SJCRH30 (cell line): ENCODE measurements at places on chromosomes 6 and 20. TPM values are rescaled to one million over a fixed set of nuclear protein-coding genes. Genes with fewer than 3 reads are reported as not detected.

The LIN28B gene
- 20.3 and 22.4 TPM in 2 replicates for total RNA-seq

The ATRN gene
- 27.0 and 27.9 TPM in 2 replicates for total RNA-seq

The SLC22A23 gene
- 0.43 and 0.81 TPM in 2 replicates for total RNA-seq

The LPIN3 gene
- total RNA-seq = 1.2 and 2.3 TPM in 2 replicates

The KHDRBS2 gene
- not detected in 2 replicates for total RNA-seq

The PBX2 gene
- 39.4 and 41.7 TPM in 2 replicates for total RNA-seq

The LHFPL5 gene
- 0.08 and 0.10 TPM in 2 replicates for total RNA-seq

The DLGAP4 gene
- total RNA-seq = 17.5 and 18.4 TPM in 2 replicates

DNA sequence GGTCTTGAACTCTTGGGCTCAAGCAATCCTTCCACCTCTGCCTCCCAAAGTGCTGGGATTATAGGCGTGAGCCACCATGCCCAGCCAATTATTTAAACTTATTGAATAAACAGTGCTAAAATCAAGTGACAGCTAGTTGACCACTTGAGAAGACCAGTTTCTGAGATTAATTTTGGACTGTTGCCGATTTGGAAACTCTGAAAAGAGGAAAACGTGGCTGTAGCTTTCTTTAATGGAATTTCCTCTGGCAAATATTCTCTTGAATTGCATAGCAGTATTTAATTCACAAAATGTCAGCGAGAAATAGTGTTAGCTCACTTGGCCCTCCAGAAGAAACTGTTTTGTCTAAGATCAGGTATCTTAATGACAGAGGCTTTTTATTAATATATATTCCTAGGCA is 754.5 kb downstream of the HDGFL1 start:
- no peaks in the 10 kb centered on the region for H3K4me1 ChIP-seq
- no peak overlapping the region for H3K4me3 ChIP-seq
- H3K27ac ChIP-seq = no peak overlapping the region
- DNase-seq = no peak
- no peaks in the 10 kb centered on the region for H3K27me3 ChIP-seq
- H3K36me3 ChIP-seq = no peaks in the 10 kb centered on the region

GRCh38 chr20:20562507-20562906 is 149.9 kb downstream of the RALGAPA2 start:
- no peak overlapping the region for H3K27ac ChIP-seq
- no peak overlapping the region for H3K4me3 ChIP-seq
- no peaks in the 10 kb centered on the region for H3K4me1 ChIP-seq
- DNase-seq = no peak
- H3K27me3 ChIP-seq = no peaks in the 10 kb centered on the region

- peaks cover 25% of the 10 kb centered on the region for H3K27me3 ChIP-seq
- DNase-seq = peak; percentile 63
- no peaks in the 10 kb centered on the region for H3K36me3 ChIP-seq
- H3K4me1 ChIP-seq = no peaks in the 10 kb centered on the region
Observed at GRCh38 chr20:19212821-19213502, 520 bp downstream of the SLC24A3 start.

DNA sequence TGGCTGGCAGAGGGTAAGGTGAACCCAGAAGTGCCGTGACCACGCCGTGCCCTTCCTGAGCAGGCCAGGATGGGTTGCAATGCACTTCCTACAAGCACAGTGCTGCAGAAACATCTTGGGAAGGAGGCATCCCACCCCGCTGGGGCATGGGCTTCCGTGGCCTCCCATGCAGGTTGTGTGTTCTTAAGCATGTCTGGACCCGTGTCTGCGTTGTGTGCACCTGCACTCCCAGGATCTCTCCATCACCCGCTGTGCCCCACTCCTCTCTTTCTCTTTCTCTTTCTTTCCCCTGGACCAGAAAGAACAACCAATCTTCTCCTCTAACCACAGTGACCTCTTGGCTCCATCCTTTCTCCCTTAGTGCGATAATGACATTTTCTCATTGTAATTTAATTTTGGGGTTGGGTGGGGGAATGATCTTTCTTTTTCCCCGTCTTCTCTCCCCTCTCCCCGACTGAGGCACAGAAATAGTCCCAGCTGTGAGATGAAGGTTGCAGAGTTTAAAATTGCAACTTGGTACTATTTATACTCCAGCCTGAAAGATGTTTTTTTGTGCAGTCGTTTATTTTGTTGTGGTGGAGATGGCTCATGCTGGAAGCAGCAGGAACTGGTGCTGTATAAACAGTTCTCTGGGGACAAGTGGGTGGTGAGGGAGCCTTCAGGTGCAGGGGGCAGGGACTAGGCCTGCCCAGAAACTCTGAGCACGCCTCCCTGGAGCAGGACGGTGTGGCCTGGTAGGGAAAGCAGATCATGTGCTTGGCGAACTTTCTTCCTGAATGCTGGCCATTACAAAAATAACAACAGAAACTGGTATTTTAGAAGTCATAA is 20.5 kb downstream of the BCAS4 start:
- H3K27ac ChIP-seq = no peak overlapping the region
- DNase-seq = no peak
- no peak overlapping the region for H3K4me3 ChIP-seq
- H3K27me3 ChIP-seq = no peaks in the 10 kb centered on the region
- H3K36me3 ChIP-seq = no peaks in the 10 kb centered on the region
- no peaks in the 10 kb centered on the region for H3K4me1 ChIP-seq

DNA sequence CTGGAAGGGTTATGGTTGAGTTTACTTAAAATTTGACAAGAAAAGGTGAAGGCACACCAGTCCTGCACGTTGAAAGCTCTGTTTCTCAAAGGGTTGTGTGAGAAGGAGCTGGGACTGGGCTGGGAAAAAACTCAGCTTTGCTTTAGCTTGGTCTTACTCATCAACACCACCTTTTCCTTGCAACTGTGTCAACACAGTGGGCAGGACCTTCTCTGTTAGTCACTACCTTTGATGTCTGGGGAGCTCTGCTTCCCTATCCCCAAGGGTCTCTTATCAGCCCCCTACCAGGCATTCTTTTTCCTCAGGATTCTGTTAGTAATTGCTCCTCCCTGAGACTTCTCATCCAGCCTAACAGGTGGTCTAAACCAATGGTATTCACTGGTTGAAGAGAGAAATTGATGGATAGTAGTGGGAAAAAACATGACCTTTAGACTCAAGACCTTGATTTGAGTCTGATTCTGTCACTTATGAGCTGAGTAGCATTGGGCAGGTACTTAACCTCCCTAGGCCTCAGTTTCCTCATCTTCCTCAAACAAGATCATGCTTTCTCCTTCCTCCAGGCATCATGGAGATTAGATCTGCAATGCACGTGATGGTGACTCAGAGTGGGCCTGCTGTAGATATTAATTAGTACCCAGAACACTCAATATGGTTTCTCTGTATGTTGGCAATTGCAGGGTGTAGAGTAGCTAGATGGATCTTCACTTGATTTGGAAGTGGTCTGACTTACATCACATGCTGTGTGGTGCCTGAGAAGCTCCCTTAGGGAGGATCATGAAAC is 17.2 kb upstream of the FOXA2 start:
- H3K4me1 ChIP-seq = no peaks in the 10 kb centered on the region
- DNase-seq = no peak
- H3K36me3 ChIP-seq = no peaks in the 10 kb centered on the region
- H3K27me3 ChIP-seq = no peaks in the 10 kb centered on the region
- no peak overlapping the region for H3K27ac ChIP-seq
- H3K4me3 ChIP-seq = no peak overlapping the region

GRCh38 chr6:52249078-52249477 is 4.8 kb upstream of the IL17F start:
- H3K4me3 ChIP-seq = no peak overlapping the region
- H3K27me3 ChIP-seq = no peaks in the 10 kb centered on the region
- H3K36me3 ChIP-seq = no peaks in the 10 kb centered on the region
- H3K4me1 ChIP-seq = no peaks in the 10 kb centered on the region

- peaks cover 38% of the 10 kb centered on the region for H3K4me1 ChIP-seq
- H3K36me3 ChIP-seq = peaks cover 77% of the 10 kb centered on the region
- DNase-seq = no peak
Observed at GRCh38 chr6:169184419-169184818, 69.2 kb downstream of the THBS2 start.

GRCh38 chr20:49445176-49445575 is 37.3 kb downstream of the KCNB1 start:
- no peaks in the 10 kb centered on the region; the same call in none of the 2 replicates for H3K27me3 ChIP-seq
- H3K4me1 ChIP-seq = peaks cover 11% of the 10 kb centered on the region
- no peak for DNase-seq
- no peaks in the 10 kb centered on the region for H3K36me3 ChIP-seq
- H3K27ac ChIP-seq = no peak overlapping the region

DNA sequence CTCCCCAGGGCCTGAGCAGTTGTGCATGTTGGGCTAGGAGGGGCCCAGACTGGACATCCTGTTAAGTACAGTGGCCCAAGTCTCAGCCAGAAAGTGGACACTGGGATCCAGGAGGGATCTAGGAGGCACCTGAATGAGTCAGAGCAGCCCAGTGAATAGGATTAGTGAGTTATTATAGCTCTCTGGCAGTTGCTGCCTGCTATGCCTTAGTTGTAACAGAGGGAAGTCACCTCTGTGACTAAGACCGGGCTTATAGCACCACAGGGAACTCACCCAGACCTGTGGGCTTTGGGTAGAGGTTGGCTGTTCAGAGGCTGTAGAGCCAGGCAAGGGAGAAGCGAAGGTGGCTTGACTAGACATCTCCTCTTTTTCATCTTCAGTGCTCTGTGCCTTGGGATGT is 39.0 kb upstream of the AAR2 start:
- no peaks in the 10 kb centered on the region for H3K36me3 ChIP-seq
- H3K27ac ChIP-seq = no peak overlapping the region
- no peak overlapping the region for H3K4me3 ChIP-seq
- H3K27me3 ChIP-seq = no peaks in the 10 kb centered on the region

DNA sequence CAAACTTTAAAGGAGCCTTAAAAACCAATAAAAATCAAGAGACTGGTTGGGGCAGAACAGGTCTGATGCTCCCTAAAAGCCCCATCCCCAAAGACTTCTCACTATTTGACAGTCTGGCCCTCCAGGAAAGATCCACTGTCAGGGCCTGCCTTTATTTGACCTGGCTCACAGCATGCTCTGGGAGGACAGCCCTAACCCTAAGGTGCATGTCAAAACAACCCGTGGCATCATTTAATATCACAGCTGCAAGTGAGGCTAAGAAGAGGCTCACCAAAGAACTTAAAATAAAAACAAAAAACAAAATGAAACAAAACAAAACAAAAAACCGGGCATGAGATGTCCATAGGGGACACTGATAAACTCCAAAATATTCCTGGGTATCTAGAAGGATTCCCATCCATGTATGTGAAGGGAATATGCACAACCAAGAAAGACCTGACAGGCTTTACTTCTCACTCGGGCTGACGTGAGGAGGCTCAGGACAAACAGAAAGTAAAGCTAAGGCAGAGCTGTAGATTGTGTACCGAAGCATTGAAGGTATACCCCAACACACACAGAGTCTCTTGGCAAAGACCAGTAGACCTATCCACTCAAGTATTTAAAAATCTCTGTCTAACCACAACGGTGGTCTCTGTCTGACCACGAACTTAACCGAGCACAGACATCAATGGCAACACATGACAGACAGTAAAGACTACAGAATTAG is 57.3 kb downstream of the AHI1 start:
- no peaks in the 10 kb centered on the region for H3K4me1 ChIP-seq
- no peak for DNase-seq
- H3K27me3 ChIP-seq = no peaks in the 10 kb centered on the region
- peaks cover 6% of the 10 kb centered on the region; the same call in 1 of the 2 replicates for H3K36me3 ChIP-seq
- H3K27ac ChIP-seq = no peak overlapping the region

DNA sequence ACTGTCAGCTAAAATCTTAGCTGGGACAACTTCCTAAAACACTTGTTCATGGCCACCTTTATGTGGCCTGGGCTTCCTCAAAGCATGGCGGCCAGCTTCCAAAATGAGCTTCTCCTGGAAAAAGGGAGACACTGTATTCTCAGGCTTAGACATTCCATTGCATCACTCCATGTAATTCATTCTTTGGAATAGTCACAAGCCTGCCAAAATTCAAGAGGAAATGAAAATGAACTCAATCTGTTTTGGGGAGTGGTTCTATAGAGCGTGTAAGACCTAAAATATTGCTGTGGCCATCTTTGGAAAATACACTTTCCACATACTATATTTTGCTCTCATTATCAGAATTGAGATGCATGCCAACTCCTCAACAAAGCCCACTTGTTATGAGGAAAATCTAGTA is 687.0 kb downstream of the KIF16B start:
- peaks cover 30% of the 10 kb centered on the region for H3K4me1 ChIP-seq
- H3K27ac ChIP-seq = no peak overlapping the region
- DNase-seq = no peak

DNA sequence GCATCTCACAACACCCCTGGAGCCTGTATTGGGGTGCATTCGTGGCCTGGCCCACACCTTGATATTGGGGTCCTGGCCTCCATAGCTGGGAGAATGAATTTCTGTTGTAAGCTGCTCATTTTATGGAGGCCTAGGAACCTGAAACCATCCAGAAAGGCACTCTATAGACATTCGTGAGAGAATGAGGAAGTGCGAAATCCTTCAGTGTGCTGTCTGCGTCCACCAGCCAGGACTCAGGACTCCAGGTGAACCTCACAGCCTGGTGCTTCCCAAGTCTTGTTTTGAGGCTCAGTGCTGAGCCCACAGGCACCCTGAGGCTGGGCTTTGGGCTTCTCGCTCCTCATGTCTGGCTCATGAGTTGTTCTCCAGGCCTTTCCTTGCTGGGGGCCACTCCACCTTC is 11.9 kb upstream of the RBBP8NL start:
- no peak for DNase-seq
- no peaks in the 10 kb centered on the region for H3K4me1 ChIP-seq
- H3K4me3 ChIP-seq = no peak overlapping the region
- H3K27ac ChIP-seq = no peak overlapping the region

- no peak for DNase-seq
- H3K27ac ChIP-seq = no peak overlapping the region
- H3K27me3 ChIP-seq = 0 out of 2 replicates have a peak, but pooled peaks cover 7% of the 10 kb centered on the region
Observed at GRCh38 chr6:135064586-135064985, 10.0 kb upstream of the HBS1L start.

GRCh38 chr6:41970436-41970846 is 28.8 kb upstream of the CCND3 start:
- H3K4me1 ChIP-seq = peaks cover 19% of the 10 kb centered on the region
- no peaks in the 10 kb centered on the region for H3K36me3 ChIP-seq
- H3K4me3 ChIP-seq = no peak overlapping the region
- DNase-seq = no peak
- H3K27me3 ChIP-seq = no peaks in the 10 kb centered on the region
- no peak overlapping the region for H3K27ac ChIP-seq

DNA sequence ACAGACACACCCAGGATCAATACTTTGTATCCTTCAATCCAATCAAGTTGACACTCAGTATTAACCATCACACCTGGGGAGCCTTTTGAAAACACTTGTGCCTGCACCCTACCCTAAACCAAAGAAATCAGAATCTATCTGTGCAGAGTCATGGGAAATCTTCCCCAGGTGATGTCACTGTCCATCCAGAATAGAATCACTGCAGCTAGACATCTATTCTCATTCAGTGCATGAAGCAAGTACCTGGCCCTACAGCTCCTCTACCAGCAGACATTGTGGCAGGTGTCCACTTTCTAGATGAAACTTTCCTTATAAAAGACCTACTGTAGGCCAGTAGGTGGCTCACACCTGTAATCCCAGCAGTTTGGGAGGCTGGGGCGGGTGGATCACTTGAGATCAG is 262.4 kb upstream of the MARCKS start:
- H3K36me3 ChIP-seq = no peaks in the 10 kb centered on the region
- H3K27ac ChIP-seq = no peak overlapping the region
- H3K4me1 ChIP-seq = peaks cover 10% of the 10 kb centered on the region
- no peaks in the 10 kb centered on the region for H3K27me3 ChIP-seq
